ENCODE measurements at places on chromosomes 12 and 14.

GRCh38 chr12:13163868-13164635 lies 32.5 kb upstream of the EMP1 start:
- H3K27me3 ChIP-seq = no peaks in the 10 kb centered on the region
- H3K27ac ChIP-seq = no peak overlapping the region

DNA sequence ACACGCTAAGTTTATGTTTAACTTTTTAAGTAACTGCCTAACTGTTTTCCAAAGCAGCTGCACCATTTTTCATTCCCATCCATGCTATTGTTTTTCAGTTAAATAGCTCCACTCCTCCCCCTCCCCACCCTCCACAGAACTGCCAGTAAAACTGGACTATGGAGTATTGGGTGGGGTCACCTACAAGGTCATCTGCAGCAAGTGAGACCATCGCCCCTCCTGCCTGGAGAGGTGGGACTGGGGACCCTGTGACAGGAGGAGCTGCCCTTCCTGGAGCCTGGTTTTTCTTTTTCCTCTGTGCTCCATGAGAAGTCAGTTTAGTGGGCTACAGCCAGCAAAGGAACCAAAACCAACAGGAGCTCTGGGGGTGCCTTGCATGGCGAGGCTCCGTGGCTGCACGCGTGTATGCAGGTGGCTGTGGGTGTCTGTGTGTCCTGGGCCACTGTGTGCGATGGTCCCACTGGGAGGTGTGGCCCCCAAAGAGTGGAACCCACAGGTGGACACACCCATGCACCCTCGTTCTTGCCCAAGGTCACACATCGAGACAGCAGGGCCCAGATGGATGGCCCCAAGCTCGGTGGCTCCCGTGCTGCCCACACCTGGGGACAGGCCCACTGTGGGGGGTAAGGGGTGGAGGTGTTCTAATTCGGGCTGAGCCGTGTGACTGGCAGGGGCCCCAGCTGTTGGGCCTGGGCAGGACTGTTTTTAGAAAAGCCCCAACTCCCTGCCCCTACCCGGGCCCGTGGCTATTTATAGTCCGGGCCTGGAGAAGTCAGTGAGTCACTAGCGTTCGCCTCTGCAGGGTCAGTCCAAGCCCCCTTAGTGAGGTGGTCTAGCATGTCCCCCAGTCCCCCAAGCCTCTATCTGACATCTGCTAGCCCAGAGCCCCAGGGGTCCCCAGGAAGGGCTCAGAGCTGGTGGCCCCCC lies 2.3 kb upstream of the ADSS1 start:
- no peak overlapping the region for H3K27ac ChIP-seq
- no peaks in the 10 kb centered on the region for H3K27me3 ChIP-seq
- H3K36me3 ChIP-seq = peaks cover 5% of the 10 kb centered on the region
- DNase-seq = no peak

DNA sequence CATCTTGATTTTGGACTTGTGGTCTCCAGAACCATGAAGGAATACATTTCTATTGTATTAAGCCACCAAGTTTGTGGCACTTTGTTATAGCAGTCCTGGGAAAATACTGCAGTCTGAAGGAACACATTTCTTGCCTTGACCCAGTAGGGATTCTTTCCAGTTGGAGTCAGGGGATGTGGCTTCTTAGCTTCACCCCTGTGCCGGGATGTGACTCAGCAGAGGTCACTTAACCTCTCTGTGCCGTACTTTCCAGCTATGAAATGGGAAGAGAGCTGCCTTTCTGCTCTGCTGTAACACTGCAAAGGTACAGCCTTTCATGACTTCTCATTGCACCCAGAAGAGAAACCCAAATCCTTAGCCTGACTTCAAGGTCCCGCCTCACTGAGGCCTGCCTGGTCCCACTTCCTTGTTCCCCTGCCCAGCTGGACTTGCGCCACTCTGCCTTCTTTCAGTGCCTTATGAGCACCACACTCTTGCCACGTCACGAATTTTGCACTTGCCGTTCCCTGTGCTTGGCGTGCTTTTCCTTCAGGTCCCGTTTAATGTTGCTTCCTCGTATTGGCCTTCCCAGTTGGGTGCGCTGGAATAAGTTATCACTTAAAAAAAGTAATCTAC lies 24.2 kb downstream of the CHST11 start:
- no peak overlapping the region for H3K27ac ChIP-seq
- H3K27me3 ChIP-seq = no peaks in the 10 kb centered on the region
- DNase-seq = no peak
- no peaks in the 10 kb centered on the region for H3K4me1 ChIP-seq

DNA sequence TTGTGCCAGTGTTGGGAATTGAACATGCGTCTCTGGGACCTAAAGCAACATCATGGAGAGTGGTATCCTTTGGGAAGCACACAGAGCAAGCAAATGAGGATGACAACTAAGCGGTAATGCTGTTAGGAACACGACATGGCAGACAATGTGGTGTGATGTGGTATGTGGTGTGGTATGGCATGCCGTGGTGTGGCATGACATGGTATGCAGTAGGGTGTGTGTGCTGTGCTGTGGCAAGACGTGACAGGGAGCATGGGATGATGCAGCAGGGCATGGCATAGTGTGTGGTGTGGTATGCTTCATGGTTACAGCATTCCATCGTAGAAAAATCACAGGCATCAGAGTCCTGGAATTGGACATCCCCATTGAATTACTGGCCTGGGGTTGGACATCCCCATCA lies 108.7 kb downstream of the RTN1 start:
- no peaks in the 10 kb centered on the region for H3K27me3 ChIP-seq
- H3K36me3 ChIP-seq = no peaks in the 10 kb centered on the region
- H3K4me1 ChIP-seq = no peaks in the 10 kb centered on the region
- H3K4me3 ChIP-seq = no peak overlapping the region

- H3K4me1 ChIP-seq = no peaks in the 10 kb centered on the region
- no peaks in the 10 kb centered on the region for H3K36me3 ChIP-seq
- no peak overlapping the region for H3K27ac ChIP-seq
- DNase-seq = no peak
Measured at GRCh38 chr14:79643132-79643531, 568.2 kb downstream of the DIO2 start.

- H3K36me3 ChIP-seq = no peaks in the 10 kb centered on the region
- H3K27ac ChIP-seq = no peak overlapping the region
- H3K4me1 ChIP-seq = peaks cover 8% of the 10 kb centered on the region
- no peak overlapping the region for H3K4me3 ChIP-seq
- no peak for DNase-seq
Measured at GRCh38 chr14:61478971-61479473, 157.6 kb downstream of the PRKCH start.

DNA sequence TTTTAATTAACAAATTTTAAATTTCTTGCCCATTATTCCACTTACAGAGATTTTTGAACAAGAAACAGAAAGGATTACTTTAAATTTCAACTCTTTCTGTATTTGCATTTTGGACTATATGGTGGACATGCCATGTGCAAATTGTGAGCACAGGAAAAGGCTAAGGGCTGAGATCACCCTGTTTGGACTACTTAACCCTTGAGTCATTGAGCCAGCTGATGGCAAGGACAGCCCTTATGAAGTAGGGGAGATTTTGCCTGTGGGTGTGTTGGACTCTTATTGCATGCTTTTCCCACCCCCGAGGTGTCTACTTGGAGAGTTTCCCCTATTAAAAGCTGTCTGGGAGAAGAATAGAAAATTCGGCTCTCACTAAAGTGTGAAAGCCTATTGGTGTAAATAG lies 17.2 kb downstream of the DERA start:
- H3K27me3 ChIP-seq = no peaks in the 10 kb centered on the region
- DNase-seq = no peak
- H3K27ac ChIP-seq = no peak overlapping the region
- H3K4me1 ChIP-seq = peaks cover 41% of the 10 kb centered on the region

DNA sequence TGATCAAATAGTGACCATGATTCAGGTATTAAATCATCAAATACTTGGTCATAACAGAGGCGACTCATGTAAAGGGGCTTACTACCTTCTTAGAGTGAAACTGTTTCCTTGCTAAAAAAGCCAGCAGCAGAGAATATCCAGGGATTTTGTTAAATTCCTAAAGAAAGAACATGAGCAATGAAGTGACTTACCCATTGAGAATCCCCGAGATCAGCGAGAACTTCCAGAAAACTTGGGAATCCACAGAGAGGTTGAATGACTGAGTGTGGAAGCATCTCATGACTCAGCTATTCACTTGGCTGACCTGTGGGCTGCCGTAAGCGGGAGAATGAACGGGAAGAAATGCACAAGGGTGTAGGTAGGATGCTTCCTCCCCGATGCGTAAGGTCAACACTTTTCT lies 85.3 kb upstream of the KCNA1 start:
- H3K27ac ChIP-seq = no peak overlapping the region
- no peak for DNase-seq
- peaks cover 77% of the 10 kb centered on the region for H3K27me3 ChIP-seq
- H3K4me3 ChIP-seq = no peak overlapping the region
- no peaks in the 10 kb centered on the region for H3K4me1 ChIP-seq

GRCh38 chr14:103122947-103123633 lies at the start of gene TNFAIP2:
TNFAIP2 (plus strand) TSS chr14:103123461; CDS start chr14:103126458, 2,997 bp downstream.
- no peaks in the 10 kb centered on the region for H3K27me3 ChIP-seq
- peaks cover 23% of the 10 kb centered on the region for H3K4me1 ChIP-seq
- H3K27ac ChIP-seq = peak within 1 kb of the TSS; percentile 41

DNA sequence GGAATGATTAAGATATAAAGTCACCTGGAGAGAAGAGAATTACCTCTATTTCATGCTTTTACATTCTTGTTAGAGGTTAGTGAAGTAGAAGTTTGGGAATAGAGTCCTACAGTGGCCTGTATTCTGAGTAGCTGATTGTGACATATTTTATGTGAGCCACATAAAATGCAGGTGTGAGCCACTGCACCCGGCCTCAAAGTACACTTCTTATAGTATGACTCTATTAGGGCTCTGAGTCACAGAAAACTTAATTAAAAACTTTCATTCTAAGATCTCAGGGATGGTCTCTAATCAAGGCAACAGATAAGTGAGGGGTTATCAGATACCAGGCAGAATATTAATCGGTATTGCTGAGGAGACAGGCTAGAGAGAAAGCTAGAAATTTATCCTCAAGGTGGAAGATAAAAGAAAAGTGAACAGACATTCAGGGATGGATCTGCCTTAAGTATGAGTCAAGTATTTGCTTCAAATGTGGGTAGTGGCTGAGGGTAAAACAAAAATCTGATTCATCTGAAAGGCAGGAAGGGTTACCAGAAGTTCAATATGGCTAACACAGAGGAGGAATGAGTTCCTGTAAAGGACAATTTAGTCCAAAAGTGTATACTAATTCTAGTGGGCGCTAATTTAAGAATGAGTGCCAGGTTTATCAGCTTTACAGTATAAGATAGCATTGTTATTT lies 5.5 kb upstream of the G2E3 start:
- no peak overlapping the region for H3K27ac ChIP-seq
- H3K4me1 ChIP-seq = peaks cover 2% of the 10 kb centered on the region
- no peak overlapping the region for H3K4me3 ChIP-seq
- no peaks in the 10 kb centered on the region for H3K36me3 ChIP-seq

GRCh38 chr14:22558221-22558913 lies 30.7 kb downstream of the DAD1 start:
- H3K27ac ChIP-seq = no peak overlapping the region
- H3K4me3 ChIP-seq = no peak overlapping the region
- DNase-seq = no peak
- peaks cover 55% of the 10 kb centered on the region for H3K4me1 ChIP-seq
- H3K36me3 ChIP-seq = peaks cover under 1% of the 10 kb centered on the region
- H3K27me3 ChIP-seq = no peaks in the 10 kb centered on the region
